ENCODE measurements at places on chromosomes 1 and 21.

DNA sequence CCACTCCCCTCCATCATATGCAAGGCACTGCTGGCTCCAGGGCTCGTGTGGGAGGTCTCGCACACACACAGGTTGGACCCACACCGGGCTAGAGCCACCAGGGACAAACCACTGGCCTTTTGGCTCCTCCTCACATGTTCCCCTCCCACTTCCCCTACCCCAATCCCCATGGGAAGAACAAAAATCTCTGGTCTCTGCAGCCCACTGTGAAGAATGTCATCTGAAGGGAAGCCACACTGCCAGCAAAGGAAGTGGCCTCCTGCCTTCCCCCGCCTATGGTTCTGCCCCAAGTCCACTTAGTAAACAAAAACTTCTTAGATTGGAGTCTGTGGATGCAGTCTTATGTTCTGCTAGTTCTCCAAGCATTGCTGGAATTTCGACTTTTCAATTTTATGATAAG lies 24.2 kb downstream of the OLFML3 start:
- no peak for DNase-seq

DNA sequence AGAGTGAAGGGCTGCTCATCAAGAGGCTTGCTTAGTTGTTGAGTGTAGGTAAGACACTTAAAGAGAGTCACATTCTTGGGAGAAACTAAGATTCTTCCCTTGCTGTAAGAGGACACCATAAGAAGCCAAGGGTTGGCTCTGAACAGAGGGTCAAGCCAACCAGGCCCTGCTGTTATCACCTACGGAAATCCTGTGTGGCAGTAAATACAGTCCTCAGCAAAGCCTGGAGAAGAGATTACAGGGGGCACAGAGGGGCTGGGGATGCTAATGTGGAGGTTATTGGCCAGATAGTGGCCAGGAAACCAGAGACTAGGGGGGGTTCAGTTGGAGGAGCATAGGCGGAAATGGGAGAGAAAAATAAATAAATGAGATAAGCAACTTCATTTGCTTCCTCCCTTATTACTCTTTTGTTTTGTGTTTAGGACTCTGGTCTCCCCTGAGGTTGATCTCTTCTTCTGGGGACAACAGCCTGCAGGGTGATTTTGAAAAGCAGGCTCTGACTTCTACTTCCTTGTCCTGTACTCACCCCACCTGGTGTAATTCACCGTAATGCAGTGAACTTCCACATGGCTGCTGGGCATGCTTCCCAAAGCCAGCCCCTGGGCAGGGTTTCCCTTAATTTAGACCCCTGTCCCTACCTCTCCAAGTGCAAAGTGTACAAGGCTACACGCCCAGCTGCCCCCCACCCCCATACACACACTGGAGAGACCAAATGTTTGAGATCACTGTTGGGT lies 40.9 kb downstream of the MTARC1 start:
- no peak for DNase-seq

- no peak for DNase-seq
These were observed 159.7 kb downstream of the DISP1 start for GRCh38 chr1:222974496-222974895.

- no peak for DNase-seq
These were observed 68.8 kb upstream of the SELENON start for GRCh38 chr1:25731148-25731547.

DNA sequence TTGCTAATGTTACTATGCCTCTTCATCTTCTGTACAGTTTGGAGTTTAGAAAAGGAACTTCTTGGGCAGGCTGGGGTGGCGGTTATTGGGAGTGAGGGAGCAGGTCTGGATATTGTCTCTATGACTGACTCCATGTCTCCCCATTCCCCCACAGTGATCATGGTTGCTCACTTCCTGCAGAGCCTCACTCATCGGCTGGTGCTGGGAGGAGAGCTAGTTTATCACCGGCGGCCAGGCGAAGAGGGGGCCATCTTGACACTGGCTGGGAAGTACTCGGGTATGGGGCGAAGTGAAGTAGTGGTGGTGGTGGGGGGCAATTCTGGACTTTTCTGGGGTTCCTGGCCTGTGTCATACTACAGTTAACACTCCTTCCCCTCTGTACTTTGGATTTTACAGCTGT lies 2.2 kb downstream of the TOMM40L start:
- DNase-seq, result no peak

- DNase-seq, result no peak
These were observed 26.3 kb upstream of the TINAGL1 start for GRCh38 chr1:31549809-31550620.

DNA sequence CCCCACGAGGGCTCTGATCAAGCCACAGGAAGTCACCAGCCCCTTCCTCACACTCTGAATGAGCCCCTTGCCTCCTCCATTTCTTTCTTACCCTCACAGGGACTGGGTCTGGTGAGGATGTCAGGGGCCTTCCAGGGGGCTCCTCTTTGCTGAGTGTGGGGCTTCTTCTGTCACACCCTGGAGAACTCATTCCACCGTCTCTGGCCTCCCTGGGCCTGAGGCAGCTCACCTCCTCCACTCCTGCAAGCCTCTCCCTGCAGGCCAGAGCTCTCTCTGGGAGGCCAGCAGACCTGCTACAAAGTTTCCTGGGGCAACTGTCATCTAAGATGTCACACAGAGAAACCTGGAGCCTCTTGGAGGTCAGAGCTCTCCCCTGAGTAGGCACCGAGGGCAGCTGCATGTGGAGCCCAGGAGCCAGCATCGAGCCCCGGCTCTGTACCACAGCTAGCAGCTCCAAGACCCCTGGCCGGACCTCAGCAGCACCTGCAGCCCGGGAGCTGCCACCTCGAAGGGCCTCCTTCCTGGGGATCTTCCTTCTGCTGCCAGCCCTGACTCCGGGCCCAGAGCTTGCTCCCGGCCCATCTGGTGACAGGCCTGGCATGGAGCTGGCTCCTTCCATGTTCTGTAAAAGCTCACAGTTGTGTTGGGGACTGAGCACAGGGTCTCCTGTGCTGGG lies 1.1 kb downstream of the SPOCD1 start:
- DNase-seq, result no peak
